GM04504 (cell line): ENCODE measurements at places on chromosomes 1 and 21.
A peak's percentile ranks its signal among the peaks of the same experiment; 100 is the strongest.

GRCh38 chr1:85128316-85128715 lies 72.5 kb downstream of the SYDE2 start:
- no peak for DNase-seq

DNA sequence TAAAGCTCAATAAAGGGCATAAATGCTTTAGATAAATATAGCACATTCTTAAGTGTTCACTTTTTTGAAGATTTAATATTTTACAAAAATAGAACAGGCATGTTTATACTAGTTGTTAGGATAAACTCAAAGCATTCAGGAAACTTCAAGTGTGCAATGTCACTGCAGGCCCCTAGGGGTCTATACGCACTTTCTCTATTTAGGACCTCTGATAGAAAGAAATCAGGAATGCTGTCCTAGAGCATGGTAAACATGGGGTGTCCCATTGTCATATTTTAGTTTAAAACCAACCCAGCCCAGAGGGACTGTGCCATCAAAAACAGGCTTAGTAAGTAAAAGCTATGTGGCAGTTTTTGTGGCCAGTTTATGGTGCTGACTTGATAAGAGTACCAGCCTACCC lies 102.2 kb downstream of the BARHL2 start:
- no peak for DNase-seq

- peak; percentile 91 for DNase-seq
Observed at GRCh38 chr1:165597883-165598675, 33.0 kb upstream of the MGST3 start.

- no peak for DNase-seq
Observed at GRCh38 chr1:22044690-22045420, 7.7 kb upstream of the CDC42 start.

DNA sequence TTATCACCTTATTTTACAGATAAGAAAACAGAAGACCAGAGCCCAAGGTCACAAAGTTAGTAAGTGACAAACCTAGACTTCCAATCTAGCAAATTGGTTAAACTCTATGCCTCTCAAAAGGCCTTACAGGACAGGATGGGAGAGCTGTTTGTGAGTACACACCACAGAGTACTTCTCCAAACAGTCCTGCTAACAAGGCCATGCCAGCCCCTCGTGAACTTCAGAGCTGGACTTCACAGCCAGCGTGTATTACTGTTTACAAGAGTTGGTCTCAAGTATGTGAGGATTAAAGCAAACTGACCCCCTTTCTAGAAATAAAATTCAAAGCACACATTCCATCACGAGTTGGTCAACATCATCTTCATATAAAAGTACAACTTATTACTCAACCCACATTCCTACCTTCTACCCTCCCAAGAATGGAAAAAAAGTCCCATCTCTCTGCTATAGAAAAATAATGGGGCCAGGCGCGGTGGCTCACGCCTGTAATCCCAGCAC lies 19.8 kb upstream of the UBR4 start:
- DNase-seq, result no peak

DNA sequence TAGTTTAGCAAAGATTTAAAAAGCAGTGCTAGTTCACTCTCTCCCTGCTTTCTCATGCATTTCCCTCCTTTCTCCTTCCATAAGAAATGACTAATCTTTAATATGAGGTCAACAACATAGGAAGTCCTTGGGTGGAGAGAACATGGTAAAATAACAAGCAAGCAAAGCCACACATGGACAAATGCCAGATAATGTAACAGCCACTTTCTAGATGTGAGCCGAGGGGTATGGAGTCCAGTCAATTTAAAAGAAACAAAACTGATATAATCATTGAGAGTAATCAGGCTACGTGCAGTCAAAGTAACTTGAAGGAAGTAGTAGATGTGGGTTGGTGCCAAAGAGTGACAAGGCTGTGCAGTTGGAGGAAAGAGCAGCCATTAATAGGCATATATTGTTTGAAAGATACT lies 69.6 kb downstream of the DUSP10 start:
- no peak for DNase-seq

GRCh38 chr1:108512239-108513043 lies 47.5 kb upstream of the EEIG2 start:
- DNase-seq, result no peak

GRCh38 chr1:16248603-16249516 lies 11.9 kb upstream of the CPLANE2 start:
- peak; percentile 69 for DNase-seq

DNA sequence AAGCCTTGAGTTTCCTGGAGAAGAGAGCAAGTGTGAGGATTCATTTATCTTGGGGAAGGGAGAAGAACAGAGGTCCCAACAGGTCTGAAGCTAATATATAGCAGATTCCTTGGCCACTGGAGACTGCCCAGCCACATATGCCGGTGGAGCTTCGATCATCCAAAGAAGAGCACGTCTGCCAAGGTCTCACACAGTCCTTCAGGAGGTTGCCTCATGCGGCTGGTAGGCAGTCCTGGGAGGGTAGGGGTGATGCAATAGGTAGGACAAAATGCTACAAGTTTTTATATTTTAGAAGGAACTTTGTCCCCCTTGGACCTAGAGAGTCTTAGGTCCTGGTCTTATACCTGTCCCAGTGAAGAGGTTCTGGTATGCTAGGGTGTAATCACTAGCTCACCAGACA lies 582.5 kb downstream of the DPYD start:
- DNase-seq, result no peak

GRCh38 chr1:205354259-205355074 lies 2.3 kb downstream of the KLHDC8A start:
- DNase-seq, result peak; percentile 35

DNA sequence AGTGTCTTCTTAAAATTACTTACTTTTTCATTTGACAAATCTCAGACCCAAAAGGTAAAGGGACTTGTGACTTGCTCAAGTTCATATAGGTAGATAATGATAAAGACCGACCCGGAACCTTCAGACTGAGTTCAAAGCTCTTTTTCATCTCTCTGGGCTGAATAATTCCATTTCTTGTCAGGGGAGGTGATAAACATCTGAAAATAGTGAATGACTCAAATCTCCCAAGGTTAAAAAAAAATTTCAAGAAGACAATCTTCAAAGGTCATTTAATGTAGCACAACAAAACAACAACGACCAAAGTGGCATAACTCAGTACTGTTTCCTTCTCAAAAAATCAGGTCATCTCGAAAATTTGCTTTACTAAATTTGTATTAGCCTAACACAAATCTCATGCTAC lies 20.6 kb downstream of the LUZP1 start:
- no peak for DNase-seq

DNA sequence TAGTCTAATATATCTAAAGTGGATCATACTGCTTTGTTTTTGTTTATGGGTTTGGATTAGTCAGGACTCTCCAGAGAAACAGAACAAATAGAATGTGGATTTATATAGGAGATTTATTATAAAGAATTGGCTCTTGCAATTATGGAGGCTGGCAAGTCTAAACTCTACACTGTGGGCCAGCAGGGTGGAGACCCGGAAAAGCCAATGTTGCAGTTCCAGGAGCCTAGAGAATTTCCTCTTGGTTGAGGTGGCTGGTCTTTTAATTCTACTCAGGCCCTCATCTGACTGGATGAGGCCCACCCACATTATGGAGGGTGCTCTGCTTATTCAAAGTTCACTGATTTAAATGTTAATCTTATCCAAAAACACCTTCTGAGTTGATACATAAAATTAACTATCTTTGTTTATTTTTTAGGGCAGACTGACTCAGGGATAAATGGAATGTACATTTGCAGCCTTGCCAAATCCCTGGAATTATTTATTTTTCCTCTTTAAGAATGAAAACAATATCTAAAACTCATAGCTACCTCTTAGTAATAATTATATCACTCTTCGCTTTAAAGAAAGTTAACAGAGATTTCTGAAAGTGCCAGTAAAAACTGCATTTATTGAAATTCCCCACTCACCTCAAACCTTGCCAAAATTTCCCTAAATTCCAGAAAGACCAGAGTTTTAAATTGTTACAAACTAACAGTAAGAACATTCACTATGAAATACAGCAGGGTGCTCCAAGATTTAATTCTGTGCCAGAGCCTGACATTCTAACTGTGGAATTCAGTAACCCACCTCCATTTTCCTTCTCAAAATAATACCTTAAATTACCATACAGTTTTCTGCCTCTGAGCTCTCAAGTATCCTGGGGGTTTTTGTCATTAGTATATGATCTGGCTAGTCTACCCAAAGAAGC lies 36.6 kb upstream of the SSX2IP start:
- no peak for DNase-seq

GRCh38 chr1:56095696-56096665 lies 483.4 kb downstream of the PLPP3 start:
- peak; percentile 94 for DNase-seq

GRCh38 chr1:4075436-4076225 lies 175.6 kb upstream of the C1orf174 start:
- DNase-seq, result no peak

- DNase-seq, result peak; percentile 98
Observed at GRCh38 chr1:151945725-151946722, 36.7 kb upstream of the THEM4 start.

GRCh38 chr1:25186161-25187007 lies 45.9 kb downstream of the SYF2 start:
- no peak for DNase-seq

GRCh38 chr1:81836007-81836626 lies 35.4 kb downstream of the ADGRL2 start:
- no peak for DNase-seq

DNA sequence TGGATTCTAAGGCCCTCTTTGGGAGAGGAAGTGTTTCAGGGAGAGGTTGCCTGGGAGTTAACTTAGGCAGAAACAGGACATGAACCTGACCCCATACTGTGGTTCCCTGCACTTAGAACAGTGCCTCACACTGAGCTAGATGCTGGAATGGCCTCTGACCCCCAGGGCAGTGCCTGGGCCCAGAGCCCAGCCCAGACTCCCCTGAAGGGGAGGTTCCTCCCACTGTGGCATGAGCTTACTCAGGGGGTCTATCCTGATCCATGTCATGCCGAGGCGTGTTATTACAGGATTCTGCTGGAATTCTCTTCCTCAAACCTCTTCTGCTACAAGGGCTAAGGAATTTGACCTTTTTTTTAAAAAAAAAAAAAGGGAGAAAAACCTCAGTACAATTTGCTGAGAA lies 72.2 kb downstream of the MRPL37 start:
- DNase-seq, result no peak

- DNase-seq, result no peak
Observed at GRCh38 chr21:43304206-43304605, 122.7 kb downstream of the SIK1 start.

GRCh38 chr1:62613325-62613727 lies 16.0 kb downstream of the ANGPTL3 start:
- DNase-seq, result no peak

DNA sequence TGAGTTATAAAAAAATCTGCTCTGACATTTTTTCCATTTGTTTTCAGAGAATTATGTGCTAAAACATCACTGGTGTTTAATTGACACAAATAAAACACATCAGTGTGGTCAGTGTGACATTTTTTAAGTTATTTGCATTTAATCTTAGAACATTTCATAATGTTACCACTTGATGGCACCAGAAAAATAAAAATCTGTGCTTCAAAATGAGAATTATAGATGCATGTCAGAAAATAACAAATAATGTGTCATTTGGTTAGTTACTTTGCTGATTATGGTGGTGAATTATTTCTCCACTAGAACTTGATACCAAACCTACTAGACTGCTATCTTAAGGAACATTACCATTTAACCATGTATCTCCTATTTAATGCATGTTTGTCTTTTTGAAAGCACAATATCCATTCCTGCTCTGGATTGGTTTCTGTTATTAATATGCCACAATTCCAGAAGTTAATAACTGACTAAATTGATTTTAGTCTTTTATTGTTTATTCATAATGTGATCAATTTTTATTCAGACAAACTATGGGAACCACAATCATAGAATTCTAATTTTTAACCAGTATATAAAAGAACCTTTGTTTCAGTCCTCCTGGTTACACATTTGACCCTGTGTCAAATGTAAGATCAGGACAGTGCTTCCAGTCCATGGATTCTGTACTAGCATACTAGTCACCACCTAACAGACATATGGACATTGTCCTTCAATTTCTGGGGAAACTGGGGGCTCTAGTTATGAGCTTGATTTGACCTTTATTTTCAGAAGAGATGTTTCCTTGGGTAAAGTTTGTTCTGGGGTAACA lies 81.0 kb downstream of the RPS6KC1 start:
- DNase-seq, result no peak

GRCh38 chr1:206829282-206829681 lies 36.1 kb upstream of the IL20 start:
- no peak for DNase-seq

GRCh38 chr1:25947027-25947426 lies 40.8 kb upstream of the STMN1 start:
- DNase-seq, result no peak
